NCI-H2107 (cell line): ENCODE measurements at places on chromosomes 11 and 22.
A peak's percentile ranks its signal among the peaks of the same experiment; 100 is the strongest.

GRCh38 chr22:41405588-41405987 lies 23.8 kb downstream of the TEF start:
- DNase-seq, result no peak

GRCh38 chr22:18075720-18076497 lies 1.9 kb upstream of the PEX26 start:
- DNase-seq, result peak; percentile 54

DNA sequence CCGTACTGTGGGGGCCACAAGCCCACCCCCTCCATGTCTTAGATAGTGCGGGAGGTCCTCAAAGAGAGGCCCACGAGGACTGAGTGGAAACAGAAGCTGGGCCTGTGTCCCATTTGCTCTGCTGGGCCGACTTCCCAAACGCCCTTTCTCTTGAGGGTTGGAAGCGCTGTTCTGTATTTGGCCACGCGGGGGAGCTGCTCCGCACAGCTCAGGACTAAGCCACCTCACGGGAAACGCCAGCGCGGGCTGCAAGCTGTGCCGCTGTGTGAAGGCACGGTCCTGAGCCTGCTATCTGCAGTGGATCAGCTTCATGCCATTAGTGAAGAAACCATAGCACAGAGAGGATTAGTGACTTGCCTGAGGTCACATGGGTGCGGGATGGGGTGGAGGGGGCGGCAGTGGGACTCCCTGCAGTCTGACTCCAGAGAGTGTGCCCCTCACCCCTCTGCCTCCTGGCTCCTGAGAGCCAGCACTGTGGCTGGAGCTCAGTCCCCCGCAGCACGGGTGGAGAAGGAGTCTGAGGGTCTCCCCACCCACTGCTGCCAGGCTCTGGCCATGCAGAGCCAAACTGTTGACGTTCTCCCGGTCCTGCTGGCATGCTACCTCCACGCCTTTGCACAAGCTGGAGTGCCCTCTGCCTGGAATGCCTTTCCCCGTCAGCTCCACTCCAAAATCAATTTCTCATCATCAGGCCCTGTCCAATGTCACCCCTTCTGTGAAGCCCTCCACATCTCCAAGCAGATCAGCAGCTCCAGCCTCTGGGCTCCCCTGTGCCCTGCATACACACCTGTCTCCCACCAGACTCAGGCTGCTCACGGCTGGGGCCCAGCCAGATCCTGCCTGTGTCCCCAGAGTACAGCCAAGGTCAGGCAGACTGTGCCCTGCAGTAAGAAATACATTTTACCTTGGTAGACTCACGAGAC lies 51.5 kb upstream of the LRRC32 start:
- peak; percentile 77 for DNase-seq

GRCh38 chr11:36550385-36551115 lies 17.3 kb upstream of the RAG1 start:
- DNase-seq, result no peak

GRCh38 chr11:29320196-29320595 lies 696.6 kb downstream of the KCNA4 start:
- DNase-seq, result no peak

GRCh38 chr22:28594797-28595462 lies 84.7 kb downstream of the TTC28 start:
- DNase-seq, result no peak

DNA sequence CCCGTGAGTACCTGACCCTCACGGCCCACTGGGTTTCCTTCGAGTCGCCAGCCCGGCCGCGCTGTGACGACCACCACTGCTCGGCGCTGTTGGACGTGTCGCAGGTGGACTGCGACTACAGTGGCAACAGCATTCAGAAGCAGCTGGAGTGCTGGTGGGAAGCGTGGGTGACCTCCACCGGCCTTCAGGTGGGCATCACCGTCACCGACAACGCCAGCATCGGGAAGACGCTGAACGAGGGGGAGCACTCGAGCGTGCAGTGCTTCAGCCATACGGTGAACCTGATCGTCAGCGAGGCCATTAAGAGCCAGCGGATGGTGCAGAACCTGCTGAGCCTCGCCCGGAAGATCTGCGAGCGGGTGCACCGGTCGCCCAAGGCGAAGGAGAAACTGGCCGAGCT lies 32.2 kb downstream of the ZBED4 start:
- DNase-seq, result no peak

- no peak for DNase-seq
These were observed 912 bp downstream of the KREMEN1 start for GRCh38 chr22:29073618-29074275.

DNA sequence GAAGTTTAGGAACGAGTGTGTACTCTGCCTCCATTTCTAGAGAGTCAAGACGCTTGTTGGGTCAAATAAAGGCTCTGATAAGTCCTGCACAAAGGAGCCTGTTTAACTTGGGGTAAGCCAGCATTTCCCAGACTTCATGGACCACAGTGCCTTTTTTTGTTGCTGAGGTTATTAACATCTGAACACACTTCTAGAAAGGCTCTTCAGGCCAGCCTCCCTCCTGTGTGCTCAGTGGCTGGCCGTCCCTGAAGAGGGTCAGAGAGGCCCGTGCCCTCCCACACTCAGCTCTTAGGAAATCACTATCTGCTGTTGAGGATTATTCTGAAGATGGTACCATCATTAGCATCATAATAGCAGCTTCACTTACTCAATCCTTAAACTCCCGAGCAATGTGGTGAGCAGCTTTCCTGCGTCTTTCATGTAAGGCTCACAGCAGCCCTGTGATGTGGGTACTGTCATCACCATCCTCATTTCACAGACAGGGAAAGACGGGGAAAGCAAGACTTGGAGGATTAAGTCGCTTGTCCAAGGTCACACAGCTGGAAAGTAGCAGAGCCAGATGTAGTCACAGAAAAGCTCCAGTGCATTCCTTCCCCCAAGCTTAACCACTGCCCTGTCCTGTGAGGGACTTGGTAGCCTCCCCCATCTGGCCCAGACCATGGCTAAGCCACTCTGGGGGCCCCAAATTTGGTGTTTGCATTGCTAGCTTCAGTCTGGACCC lies 71.3 kb downstream of the TSPAN18 start:
- no peak for DNase-seq

DNA sequence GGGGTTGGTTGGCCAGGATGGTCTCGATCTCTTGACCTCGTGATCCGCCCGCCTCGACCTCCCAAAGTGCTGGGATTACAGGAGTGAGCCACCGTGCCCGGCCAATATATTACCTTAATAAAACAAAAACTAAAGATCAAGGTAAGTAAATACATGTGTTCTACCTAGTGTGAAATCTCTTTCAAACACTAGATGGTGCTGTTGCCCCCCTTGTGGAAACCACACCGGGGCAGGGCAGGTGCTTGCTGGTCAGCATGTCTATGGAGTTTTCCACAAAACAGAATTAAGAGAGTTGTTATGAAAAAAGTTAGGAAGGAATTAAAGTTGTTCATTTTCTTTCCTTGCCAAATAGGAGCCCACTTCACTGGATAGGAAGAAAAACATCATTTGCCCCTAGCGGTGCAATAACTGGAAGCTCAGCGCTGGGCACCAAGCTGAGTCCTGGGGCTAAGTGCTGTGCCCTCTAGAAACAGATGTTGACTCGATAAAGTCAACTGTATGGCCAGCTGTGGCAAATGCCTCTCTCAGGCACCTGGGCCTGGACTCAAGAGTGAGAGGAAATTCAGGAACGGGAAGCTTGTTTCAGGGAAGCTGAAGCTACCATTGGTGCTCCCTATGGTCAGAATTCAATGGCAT lies 6.3 kb upstream of the KCNJ5 start:
- peak; percentile 42 for DNase-seq

DNA sequence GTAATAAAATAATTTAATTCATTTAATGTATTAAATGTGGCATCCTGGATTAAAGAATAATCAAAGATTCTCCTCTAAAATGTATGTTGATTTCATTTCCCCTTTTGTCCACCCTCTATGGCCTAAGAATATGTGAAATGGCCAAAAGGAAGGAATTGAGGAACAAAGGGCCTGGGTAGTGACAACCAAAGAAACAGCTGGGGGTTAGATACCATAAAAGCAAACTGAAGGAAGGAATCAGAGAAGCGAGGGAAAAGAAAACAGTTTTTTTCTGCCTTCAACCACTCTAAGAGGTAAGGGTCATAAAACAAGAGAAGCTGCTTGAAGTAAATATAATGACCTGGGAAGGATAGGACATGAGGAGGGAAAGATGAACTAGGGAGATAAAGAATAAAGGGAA lies 139.3 kb downstream of the FAM76B start:
- DNase-seq, result no peak

GRCh38 chr11:73325036-73325981 lies 17.2 kb downstream of the ARHGEF17 start:
- no peak for DNase-seq

- DNase-seq, result no peak
These were observed 142.4 kb downstream of the APIP start for GRCh38 chr11:34773826-34774225.

GRCh38 chr11:3014057-3014938 lies 22.2 kb upstream of the NAP1L4 start:
- no peak for DNase-seq

GRCh38 chr22:49046546-49047361 lies 780.9 kb downstream of the BRD1 start:
- DNase-seq, result peak; percentile 17

DNA sequence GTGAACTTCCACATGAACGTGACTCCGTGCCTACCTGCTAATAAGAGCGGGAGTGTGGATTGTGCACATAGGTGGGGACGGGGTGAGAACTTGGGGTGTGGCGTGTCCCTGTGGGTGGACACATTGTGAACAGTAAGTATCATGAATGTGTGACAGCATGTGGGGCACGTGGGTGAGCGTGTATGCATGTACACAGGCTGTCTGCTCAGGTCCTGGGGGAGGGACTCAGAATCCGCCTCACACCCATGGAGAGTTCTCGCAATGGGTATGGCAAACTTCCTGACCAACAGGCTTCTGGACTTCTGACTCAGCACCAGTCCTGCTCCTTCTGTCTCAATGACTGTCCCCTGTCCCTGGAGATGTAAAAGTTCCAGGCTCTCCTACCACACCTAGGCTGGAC lies 222.9 kb downstream of the ST3GAL4 start:
- DNase-seq, result no peak

DNA sequence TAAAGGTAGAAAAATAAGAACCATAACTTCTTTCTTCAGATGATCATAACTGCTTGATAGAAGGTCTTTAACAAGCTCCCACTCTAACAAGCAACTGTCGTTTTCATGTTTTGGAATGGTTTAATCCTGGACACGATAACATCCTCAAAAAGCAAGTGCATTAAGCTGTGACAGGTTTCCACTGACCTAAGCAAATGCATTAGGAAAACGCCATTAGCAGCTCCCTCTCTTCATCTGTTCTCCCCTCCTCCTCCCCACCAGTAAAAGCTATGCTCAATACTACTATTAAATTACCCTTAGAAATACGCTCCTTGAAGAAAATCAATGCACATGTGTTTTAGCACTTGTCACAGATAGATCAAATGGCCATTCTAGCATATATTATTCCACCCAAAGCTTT lies 729.4 kb downstream of the OPCML start:
- no peak for DNase-seq

- no peak for DNase-seq
These were observed 11.4 kb downstream of the BCL9L start for GRCh38 chr11:118914178-118914918.

GRCh38 chr11:80937842-80938241 lies 1497.0 kb upstream of the TENM4 start:
- DNase-seq, result no peak

DNA sequence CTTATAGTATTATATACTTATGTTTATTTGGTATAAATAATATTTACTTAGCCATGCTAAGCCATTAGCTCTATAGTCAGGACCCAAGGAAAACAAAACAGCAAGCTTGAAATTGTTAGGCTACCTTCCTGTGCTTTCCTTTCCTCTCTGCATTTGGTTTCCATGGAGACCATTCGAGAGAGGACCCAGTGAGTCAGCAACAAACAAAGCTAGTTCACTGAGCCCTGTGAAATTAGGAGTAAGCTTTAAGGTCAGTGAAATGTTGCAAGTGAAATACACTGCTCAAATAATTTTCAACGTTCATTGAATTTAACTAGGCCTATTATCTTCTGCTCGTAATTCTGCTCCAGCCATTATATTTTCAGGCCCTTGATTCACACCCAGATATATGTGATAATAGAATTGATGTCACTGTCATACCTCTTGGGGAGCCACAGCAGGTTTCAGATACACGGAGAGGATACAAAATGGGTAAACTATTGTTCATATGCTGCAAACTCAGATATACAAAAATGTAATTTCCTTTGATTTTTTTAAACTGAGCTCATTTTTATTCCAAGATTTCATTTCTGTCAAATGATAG lies 9.1 kb upstream of the OR10D3 start:
- no peak for DNase-seq

DNA sequence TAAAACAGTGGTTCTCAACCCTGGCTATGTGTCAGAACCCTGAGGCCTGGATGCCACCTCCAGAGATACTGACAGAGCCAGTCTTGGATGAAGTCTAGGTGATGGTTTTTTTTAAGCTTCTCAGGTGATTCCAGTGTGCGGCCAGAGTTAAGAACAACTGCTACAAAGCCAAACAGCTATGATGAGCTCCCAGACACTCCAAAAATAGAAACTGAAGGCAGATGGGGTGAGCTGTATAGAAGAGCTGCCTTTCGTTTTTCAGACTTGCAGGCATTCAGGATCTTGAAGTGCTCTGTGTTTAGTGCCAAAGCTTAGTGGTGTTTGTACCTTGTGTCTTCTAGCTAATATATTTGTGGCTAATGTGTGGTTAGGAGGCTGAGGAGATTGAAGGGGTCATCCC lies 14.2 kb downstream of the SCUBE2 start:
- no peak for DNase-seq

- DNase-seq, result no peak
These were observed 65.3 kb upstream of the SLC22A12 start for GRCh38 chr11:64525711-64526110.

- no peak for DNase-seq
These were observed 72.9 kb downstream of the CACNA1I start for GRCh38 chr22:39643311-39644083.

DNA sequence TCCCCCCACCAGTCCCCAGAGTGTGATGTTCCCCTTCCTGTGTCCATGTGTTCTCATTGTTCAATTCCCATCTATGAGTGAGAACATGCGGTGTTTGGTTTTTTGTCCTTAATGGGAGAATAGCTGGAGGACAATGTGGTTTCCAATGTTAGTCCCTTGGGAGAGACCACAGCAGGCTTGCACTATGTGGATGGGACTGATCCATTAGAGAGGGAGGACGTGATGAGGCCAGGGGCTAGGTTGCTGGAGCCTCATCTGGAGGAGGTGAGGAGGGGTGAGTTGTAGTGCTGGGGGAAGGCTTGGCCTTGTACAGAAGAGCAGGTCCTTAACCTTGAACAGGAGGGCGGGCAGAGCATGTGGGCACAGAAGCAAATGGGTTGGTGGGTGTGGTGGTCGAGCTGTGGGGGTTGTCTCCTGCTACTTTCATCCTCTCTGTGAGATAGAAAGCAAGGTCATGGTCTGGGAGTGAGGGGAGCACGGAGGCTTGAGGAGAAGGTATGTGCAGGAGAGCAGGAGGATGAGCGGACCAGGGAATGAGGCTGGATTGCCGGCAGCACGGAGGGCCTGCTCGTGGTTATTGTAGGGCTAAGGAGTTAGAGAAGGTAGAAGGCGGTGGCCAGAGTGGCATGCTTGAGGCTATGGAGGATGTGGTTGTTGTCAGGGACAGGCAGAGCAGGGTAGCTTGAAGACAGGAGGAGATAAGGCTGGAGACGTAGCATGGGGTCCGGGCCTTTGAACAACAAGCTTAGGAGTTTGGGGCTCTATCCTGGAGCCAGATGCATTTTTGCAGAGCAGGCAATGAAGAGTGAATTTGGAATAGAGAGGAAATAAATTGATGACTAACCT lies 11.2 kb upstream of the SREBF2 start:
- DNase-seq, result no peak

GRCh38 chr11:34613015-34613414 lies 7.9 kb upstream of the EHF start:
- DNase-seq, result no peak

- peak; percentile 51 for DNase-seq
These were observed 57.7 kb upstream of the DRD2 start for GRCh38 chr11:113532697-113533424.
